H9 (cell line): ENCODE measurements at places on chromosomes 16 and 17. TPM values are rescaled to one million over a fixed set of nuclear protein-coding genes. Genes with fewer than 3 reads are reported as not detected.
A peak's percentile ranks its signal among the peaks of the same experiment; 100 is the strongest.

Gene RDM1
- 9.0 and 9.8 TPM in 2 replicates for total RNA-seq

DNA sequence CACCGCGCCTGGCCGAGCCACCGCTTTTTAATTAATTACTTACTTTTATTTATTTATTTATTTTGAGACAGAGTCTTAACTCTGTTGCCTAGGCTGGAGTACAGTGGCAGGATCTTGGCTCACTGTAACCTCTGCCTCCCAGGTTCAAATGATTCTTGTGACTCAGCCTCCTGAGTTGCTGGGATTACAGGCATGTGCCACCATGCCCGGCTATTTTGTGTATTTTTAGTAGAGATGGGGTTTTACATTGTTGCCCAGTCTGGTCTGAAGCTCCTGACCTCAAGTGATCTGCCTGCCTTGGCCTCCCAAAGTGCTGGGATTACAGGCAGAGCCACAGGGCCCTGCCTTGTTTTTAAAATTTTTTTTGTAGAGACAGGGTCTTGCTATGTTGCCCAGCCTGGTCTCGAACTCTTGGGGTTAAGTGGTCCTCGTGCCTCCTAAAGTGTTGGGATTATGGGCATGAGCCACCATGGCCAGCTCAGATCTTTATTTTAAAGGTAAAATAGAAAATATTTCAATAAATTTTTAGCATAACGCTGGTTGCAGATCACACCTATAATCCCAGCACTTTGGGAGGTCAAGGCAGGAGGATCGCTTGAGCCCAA lies 18.3 kb upstream of the NUDT16L1 start:
- DNase-seq: no peak

DNA sequence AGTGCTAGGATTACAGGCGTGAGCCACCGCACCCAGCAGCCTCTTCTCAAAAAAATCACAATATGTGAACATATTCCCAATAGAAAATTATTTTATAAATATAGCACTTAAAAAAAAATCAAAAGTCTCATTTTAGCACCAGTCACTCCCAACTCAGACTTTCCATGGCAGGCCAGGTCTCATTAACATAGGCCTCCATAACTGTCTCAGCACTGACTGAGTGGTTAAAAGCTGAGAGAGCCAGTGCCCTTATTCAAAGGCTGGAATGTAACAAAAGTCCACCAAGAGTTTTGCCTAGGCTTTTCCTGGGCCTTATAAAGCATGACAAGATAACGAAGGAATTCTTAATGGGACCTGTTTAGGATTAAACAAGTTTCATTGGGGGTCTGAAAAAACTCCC lies 79.8 kb downstream of the EMP2 start:
- no peak for DNase-seq

- no peak for DNase-seq
These were observed 1.3 kb downstream of the CDRT4 start for GRCh38 chr17:15466131-15466530.

GRCh38 chr16:81143921-81144471 lies 47.8 kb upstream of the GCSH start:
- no peak for DNase-seq

DNA sequence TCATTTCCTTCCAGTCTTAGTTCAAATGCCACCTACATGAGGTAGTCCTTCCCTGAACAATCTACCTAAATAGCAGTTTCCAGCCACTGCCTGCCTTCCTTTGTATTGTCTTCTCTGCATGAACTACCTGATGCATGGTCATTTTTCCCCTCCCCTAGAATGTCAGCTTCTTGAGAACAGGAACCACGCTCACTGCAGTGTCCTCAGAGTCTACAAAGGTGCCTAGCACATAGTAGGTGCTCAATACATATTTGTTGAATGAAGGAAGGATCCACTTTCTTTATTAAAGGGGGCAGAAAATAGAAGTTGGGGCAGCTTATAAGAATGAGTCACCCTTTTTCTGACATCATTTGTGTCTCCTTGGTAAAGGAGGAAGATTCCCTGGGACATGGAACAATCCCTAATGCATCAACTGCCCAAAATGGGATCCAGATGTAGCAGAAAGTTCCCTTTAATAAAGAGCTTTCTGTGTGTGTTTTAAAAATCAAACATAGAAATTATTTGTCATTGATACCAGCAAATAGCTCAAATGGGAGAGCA lies 4.4 kb upstream of the CYLD start:
- DNase-seq: no peak

- no peak for DNase-seq
These were observed 805 bp upstream of the CLCN7 start for GRCh38 chr16:1475552-1476114.

GRCh38 chr16:24736758-24737157 lies 7.3 kb downstream of the TNRC6A start:
- no peak for DNase-seq

GRCh38 chr17:69501591-69502468 lies 87.3 kb downstream of the MAP2K6 start:
- peak; percentile 66 for DNase-seq

DNA sequence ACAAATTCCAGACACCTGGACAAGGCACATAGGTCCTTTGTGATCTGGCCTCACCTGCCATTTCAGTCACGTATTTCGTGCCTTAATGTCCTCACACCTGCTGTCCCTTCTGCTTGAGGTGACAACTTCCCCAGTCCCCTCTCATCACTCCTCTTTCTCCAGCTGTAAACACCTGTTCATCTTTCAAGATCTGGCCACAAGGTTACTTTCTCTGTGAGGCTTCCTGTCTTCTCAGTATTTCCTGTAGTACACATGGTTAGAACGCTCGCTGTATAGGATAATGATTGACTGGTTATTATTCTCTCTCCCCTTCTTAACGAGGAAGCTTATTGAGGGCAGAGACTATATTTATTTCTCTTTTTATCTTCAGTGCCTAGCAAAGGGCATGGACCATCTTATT lies 74.5 kb upstream of the PMFBP1 start:
- no peak for DNase-seq

Gene RAB37
- total RNA-seq: 2.5 and 3.6 TPM in 2 replicates

Gene PYDC1
- total RNA-seq: 0.70 and 2.1 TPM in 2 replicates

Gene MBTD1
- 46.0 and 49.6 TPM in 2 replicates for total RNA-seq

DNA sequence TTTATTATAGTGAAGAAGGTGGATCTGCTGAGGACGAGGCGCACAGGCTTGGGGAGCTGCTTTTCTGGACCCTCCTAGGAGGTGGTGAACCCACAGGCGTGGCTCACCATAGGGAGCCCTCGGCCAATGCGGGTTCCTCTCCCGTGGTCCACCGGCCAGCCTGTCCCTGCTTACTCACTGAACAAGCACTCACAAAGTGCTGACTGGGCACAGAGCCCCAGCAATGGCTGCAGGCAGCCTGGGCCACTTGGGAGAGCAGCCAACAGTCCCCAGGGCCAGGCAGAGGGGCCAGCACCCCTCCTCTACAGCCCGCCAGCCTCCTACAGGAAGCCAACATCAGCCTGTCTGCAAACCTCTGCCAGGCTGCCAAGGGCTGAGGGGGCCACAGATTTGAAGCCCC lies 19.1 kb upstream of the NCBP3 start:
- peak; percentile 26 for DNase-seq

DNA sequence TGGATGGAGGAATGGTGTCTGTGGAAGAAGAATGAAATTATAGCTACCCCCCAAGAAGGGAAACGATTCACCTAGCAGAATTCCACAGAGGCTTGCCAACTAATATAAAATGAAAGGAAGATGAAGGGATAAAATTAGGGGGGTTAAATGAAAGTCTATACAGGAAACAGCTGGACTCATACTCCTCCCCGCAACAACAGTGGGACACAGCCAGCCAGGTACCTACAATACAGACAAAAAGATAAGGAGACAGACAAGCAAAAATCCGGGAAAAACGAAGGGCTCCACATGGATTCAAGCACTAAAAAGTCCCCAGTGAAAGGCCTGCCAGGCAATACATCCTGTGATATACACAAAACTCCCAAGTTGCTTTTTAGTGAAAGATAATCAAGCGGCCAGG lies 47.9 kb downstream of the CACNG1 start:
- DNase-seq: no peak

DNA sequence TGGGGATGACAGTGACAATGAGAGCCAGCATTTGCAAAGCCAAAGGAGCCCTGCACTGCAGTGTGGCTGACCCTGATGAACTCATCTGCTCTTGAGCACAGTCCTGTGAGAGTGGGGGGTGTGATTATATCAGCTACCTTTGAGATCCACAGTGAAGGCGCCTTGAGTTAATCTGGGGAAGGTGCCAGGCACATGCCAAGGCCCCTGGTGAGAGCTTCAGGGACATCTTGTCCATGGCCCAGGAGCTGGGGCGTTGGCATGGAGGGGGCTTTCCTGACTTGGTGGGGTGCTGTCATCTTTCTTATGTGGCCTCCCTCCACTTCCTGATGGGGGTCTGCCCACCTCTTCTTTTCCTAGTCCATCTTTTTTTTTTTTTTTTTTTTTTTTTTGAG lies 86.5 kb downstream of the SNX29 start:
- DNase-seq: no peak

Gene BRIP1
- 18.3 and 20.2 TPM in 2 replicates for total RNA-seq

Gene USP43
- total RNA-seq: 5.2 and 5.5 TPM in 2 replicates

- peak; percentile 58 for DNase-seq
These were observed 2.1 kb downstream of the IRX5 start for GRCh38 chr16:54932737-54933254.

DNA sequence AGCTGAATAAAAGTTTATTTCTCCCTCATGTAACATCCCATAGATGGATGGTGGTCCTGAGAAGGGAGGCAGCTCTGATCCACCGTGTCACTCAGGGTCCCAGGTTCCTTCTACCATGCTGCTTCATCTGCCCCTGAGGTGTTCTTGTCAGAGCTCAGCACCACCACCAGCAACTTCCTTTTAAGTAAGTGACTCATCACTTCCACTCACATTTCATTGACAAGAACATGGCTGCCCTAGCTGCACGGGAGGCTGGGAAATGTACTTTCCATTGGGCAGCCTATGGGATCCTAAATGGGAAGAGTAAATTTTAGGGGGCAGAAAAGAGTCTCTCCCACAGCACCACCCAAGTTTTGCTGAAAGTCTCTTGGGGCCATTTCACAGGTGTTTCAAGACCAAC lies 134.7 kb downstream of the USP31 start:
- no peak for DNase-seq

- DNase-seq: no peak
These were observed at the start of gene CES2 for GRCh38 chr16:66935314-66936011. TSS of gene CES2 (plus strand) at chr16:66935516. CDS start at chr16:66935636, 120 bp downstream.

DNA sequence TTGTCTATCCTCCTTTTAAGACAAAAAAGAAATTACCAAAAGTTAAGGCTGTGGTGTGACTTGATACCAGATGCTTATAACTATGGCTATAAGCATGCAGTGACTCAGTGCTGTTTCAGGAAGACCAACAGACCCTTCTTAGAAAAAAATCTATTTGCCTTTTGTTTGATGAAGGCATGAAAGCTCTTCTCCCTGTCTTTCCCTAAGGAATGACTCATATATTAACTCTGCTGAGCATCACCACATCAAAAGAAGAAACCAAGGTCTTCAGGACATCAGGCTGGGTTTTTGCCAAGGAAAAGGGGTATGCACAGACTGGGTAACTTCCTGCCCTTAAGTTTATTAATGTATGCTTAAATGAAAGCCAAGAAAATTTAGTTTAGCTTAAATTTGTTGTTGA lies 47.1 kb downstream of the VMP1 start:
- DNase-seq: no peak

Gene OR4D1
- 0.11 and 0.15 TPM in 2 replicates for total RNA-seq

Gene PRKCB
- 7.0 and 7.7 TPM in 2 replicates for total RNA-seq

GRCh38 chr17:16415031-16415924 lies at the start of gene TRPV2:
TSS of gene TRPV2 (plus strand) at chr17:16415571. CDS start at chr17:16417669, 2,098 bp downstream.
- DNase-seq: peak; percentile 85

- DNase-seq: no peak
These were observed 2.8 kb downstream of the USP22 start for GRCh38 chr17:21039839-21040575.

DNA sequence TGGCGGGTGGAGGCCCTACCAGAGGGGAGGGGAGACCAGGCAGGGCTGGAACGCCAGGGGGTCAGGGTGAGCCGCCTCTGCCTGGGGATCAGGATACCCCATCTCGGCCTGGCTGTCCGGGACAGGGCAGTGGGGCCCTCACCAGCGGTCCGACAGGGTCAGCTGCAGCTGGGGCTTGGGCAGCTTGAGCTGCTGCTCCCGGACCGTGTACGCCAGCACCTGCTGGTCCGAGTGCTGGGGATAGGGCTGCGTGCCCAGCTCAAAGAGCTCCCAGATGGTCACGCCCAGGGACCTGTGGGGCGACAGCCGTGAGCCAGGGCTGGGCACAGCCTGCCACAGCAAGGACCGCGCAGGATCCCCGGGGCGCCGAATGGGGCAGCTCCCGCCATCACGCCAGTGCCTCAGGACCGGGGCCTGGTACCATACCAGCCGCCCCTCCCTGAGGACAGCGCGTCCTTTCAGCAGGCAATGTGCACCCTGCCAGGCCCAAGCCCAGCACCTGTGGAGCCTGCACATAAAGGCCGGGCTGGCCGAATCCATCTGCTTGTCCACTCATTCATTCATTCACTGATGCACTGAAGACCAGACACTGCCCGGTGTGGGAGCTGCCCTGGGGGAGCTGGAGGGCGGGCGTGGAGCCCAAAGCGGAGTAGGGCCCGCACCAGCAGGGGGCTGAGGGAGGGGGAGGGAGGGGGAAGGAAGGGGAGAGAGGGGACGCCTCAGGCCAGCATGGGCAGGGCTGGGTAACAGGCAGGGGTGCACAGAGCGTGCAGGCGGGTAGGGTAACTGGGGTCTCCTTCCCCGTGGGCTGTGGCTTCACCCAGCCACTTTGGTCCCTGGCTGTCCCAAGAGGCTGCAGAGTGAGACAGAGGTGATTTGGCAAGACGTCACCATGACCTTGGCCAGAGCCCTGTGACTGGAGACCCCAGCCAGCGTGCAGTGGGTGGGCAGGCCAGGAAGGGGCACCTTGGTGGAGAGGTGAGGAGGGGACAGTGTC lies 42.0 kb upstream of the PVALEF start:
- no peak for DNase-seq
